ENCODE measurements at places on chromosomes 1 and 21.

DNA sequence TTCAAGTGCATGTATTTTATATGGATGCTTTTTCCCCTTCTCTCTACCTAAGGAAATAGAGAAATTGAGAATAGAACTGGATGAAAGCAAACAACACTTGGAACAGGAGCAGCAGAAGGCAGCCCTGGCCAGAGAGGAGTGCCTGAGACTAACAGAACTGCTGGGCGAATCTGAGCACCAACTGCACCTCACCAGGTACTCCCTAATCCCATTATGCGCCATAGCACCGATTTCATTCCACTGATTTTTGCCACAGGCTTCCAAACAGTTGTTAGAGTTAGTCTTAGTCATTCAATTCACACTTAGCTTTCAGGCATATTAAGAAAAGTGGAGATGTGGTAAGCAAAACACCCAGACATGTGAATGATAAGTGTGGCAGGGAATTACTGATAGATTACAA lies 122.8 kb downstream of the SDCCAG8 start:
- no peak for DNase-seq

DNA sequence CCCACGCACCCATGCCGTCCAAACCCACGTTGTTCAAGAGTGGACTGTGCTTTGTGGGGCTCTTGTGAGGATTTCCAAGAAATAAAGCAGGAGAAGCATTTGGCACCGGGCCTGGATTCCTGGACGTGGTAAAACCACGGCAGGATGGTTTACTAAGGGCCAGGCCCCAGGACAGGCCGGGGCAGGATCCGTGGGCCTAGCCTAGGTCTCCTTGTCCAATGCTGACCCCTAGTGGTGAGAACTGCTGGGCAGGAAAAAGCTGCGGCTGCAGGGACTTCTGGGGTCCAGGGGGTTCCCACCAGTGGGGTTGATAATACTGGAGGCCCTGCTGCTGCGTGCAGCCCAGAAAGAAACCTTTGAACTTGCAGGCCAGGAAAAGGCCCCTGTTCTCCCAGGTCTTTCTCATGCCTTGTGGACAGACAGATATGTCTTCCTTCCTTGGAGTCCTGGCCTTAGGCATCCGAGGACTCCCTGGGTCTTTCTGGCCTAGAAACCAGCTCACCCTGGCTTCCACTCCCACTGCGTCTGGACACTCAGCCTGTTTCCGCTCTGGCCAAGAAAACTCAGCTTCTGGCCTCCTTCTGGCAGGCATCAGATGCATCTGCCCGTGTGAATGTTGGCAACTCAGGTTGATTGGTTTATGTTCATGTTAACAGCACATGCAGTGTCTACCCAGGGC lies 106.9 kb upstream of the TMEM51 start:
- DNase-seq: peak; percentile 65

DNA sequence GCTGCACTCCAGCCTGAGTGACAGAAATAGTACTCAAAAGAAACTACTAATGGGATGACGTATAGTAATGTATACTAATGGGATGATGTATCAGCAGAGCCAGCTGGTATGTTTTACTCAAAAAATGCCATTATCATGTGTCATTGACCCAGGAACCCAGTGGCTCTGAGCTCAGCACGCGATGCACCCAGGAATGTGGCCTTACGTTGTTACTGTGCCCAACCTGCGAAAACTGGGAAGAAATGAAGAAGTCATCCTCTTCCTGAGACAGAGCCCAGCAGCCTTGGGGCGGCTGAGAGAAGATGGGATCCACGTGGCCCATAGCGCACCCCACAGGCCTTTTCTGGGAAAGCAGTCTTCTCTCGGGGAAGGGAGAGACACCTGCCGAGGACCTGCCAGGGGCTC lies 8.8 kb downstream of the UBE2J2 start:
- DNase-seq: peak; percentile 35

GRCh38 chr21:31408301-31409088 lies 64.4 kb upstream of the TIAM1 start:
- DNase-seq: no peak

DNA sequence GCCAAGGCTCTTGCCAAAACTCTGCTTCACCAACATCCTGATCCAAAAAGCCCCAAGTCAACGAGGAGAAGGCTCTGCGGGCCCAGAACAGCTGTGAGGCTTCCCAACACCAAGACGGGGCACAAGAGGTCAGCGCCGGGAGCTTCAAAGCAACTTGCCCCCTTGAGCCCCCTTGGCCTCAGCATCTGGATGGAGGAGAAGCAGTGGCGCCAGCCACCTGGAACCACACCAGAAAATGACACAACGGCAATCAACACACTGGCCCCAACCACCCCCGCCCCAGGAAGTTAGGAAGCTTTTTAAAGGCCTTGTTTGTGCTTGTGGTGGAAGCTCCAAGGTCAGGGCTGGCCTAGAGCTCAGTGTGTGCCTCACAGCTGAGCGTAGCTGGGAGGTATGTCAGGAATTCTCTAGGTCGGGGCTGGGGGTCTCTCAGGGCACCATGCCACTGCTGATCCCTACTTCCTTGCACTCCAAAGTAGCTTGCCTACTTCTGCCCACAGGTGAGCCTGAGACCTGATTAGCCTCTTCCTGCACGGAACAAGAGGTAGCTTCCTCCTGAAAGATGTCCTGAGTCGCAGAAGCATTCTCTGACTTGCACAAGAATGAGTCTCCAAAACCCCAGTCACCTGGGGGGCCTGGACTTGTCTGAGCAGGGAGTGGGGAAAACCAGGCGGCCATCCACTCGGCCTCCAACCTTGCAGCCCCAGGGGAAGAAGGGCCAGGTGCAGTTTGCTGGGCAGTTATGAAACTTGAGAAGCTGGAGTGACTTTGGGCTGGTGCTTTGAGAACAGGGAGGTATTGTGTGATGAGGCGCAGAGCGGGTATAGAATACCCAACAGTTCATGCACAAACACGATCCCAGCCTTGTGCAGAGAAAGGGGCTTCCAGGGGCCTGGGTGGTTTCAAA lies 9.7 kb upstream of the SRP9 start:
- no peak for DNase-seq

DNA sequence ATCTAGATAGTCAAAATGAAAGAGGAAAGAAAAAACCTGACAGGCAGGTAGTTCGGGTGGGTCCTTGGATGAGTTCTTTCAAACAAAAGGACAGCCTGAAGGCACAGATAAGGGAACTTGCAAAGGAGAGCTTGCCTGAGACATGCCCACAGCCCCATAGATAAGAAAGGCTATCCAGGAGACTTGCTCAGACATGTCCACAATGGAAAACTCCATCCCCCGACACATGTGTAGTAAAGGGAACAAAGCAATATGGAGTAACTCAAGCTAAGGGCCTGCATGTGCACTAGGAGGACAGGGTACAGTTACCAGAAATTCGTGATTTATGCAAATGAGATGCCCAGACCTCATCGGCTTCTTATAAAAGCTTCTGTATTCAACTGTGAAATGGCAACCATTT lies 281.5 kb downstream of the NEGR1 start:
- no peak for DNase-seq

- no peak for DNase-seq
Observed at GRCh38 chr1:42904434-42904833, 54.2 kb downstream of the SLC2A1 start.

DNA sequence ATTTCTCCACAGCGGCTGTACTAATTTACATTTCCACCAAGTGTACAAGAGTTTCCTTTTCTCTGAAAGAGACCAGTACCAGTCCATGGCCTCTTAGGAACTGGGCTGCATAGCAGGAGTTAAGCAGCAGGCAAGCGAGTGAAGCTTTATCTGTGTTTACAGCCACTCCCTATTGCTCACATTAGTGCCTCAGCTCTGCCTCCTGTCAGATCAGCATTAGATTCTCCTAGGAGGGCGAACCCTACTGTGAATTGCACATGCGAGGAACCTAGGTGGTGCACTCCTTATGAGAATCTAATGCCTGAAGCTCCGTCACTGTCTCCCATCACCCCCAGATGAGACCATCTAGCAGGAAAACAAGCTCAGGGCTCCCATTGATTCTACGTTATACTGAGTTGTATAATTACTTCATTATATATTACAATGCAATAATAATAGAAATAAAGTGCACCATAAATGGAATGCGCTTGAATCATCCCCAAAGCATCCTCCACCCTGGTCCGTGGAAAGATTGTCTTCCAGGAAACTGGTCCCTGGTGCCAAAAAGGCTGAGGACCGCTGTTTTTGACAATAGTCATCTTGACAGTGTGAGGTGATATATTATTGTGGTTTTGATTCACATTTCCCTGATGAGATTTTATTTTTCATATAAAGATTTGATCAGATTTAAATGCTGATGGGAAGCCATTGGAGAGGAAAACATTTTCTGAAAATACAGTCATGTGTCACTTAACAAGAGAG lies 45.5 kb upstream of the MRPS6 start:
- DNase-seq: no peak

DNA sequence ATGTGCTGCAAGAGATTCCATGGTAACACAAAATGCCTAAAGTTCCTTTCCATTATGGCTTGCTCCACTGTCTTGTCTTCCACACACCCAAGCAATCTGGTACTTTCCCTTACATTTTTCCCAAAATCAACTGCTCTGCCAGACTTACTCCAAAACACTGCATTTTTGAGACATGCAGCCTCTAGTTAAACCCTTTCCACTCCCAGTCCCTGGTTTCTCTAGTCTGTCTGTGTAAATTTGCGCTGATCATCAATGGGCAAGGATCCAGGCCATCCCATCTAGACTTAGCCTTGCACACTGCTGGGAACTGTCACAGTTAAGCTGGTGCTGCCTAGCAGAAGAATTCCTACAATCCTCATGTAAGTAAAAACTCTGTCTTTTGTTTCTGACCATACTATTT lies 47.8 kb downstream of the DAB1 start:
- no peak for DNase-seq

DNA sequence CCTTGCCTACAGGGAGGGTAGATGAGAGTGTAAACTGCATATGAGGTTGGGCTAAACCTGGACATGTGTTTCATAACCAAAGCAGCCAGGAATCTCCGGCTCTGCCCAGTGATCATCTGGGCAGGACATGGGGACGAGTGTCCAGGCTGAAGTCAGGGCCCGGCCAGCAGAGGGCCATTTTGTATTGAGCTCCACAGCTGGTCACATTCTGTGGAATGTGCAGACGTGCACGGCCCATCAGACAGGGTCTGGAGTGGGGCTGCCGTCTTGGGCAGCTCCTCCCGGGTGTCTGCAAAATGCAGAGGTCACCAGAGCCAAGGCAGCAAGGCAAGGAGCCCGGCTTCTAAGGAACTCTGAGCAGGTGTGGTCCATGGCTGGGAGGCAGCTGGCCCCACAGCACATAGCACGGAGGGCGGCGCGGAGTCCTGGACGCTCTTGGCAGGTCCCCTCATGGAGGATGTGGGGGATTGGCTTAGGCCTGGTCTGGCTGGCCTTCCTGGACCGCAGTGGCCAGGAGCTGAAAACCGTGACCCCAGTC lies 6.2 kb downstream of the LRRC3 start:
- DNase-seq: no peak

- no peak for DNase-seq
Observed at GRCh38 chr1:234598974-234599616, 10.9 kb downstream of the IRF2BP2 start.

- no peak for DNase-seq
Observed at GRCh38 chr1:90346757-90347156, 351.8 kb downstream of the ZNF326 start.

GRCh38 chr1:44485934-44486460 lies 80.9 kb downstream of the RNF220 start:
- DNase-seq: no peak

DNA sequence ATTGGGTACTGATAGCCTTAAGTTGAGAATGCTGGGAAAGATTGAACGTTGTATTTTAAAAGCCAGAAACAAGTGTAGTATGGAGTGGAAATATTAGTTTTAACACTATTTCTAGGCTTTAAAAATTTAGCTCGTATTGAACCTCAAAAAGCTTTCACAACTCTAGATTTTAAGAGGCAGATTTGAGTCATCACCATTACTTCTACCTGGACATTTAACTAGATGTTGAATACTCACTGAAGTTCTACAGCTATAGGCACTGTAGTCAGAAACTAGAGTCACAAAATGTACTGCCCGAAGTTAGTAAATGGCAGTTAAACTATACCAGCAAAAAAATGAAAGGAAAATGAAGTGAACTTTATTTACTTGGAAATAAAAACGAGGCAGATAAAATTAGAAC lies 96.5 kb downstream of the NEK7 start:
- no peak for DNase-seq

DNA sequence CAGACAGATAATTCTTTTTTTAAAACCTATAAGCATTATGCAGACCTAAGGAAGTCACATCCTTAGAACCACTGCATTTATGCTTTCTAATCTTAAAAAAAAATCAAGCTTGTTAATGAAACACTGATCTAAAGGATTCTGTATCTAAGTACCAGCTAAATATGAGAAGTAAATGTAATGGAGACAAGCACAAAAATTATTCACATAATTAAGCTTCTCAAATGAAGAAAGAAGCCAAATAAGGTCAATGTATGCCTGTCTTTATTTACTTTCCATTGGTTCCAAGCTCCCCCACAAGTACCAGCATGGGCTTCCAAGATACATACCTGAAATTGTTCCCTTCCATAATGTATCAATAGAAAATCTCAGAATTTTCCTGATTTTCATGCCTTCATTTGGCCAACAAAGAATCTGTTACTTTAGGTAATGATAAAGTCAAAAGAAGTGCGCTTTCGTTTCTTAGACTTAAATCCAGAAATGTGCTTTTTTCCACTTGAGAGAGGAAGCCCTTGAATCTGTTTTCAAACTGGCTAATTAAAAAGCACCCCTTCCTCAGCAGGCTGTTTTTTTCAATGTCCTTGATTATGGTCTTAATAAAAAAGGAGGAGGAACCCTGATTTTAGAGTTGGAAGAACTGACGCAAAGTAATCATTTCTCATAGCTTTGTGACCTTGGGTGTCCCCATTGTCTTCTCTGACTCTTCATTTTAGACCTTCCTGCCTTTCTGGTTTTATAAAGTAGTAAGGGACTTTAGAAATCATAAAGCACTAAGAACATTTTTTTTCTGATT lies 3.8 kb downstream of the RGS2 start:
- DNase-seq: no peak

- no peak for DNase-seq
Observed at GRCh38 chr21:26115305-26115704, 55.3 kb downstream of the APP start.

GRCh38 chr1:26275580-26276431 lies 4.1 kb upstream of the SH3BGRL3 start:
- DNase-seq: peak; percentile 85

GRCh38 chr1:29586991-29587745 lies 350.8 kb downstream of the PTPRU start:
- DNase-seq: no peak

DNA sequence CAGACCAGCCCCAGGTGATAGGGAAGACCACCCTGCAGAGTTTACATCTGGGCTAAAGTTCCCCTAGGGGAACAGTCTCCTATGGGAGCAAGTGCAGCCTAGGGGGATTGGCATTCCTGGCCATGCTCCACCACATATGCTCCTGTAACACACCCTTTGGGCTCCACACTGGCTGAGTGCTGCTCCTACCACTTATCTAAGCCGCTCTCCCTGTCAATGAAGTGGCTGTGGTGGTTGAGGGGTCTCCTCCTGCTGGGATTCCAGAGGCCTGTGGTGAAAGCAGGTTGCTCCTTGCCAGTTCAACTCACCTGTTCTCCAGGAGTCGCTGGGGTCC lies 51.1 kb downstream of the COL24A1 start:
- no peak for DNase-seq
